ENCODE measurements at places on chromosomes 3 and 15.

DNA sequence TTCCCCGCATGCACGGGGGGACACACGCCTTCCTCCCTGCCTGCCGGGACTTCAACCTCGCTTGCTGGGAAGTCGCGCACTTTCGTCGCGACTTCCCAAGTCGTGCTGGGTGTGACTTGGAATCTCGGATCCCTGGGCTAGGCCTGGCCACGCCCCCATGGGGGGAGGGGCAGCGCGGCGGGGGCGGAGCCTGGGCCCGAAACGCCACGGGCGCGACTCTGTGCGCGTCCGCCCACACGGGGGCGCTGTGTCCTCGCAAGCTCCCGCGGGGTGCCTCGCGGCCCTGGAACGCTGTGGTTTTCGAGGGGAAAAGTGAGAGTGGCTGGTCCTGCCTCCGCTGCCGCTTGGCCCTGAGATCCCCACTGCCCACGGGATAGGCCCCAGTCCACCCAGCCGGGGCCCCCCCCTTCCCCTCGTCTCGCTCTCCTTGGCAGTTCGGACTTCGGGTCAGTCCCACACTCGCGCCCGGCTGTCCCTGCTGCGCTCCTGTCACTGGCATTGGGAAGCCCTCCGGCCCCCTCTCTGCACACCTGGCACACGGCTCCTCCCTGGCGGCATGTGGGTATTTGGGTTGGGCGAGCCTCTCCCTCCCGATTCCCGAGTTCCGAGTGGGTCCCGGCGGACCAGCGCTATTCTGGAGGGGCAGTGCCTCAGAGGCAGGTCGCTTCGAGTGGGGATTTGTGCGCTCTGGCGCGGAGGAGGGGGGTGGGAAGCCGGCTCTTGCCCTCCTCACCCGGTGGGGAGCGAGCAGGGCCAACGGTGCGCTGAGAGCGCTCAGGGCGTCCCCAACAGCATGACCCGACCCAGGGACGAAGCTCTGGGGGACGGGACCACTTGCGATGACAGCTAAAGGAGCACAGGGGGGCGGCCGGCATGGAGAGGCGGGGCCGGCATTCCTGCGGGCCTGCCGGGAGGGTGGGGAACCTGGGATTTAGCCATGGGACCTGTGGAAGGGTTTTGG, 23.6 kb downstream of the SEC61A1 start:
- peak; percentile 47 for ATAC-seq

- ATAC-seq: no peak
Measured at GRCh38 chr15:45113380-45113990, 487 bp downstream of the DUOX2 start.

DNA sequence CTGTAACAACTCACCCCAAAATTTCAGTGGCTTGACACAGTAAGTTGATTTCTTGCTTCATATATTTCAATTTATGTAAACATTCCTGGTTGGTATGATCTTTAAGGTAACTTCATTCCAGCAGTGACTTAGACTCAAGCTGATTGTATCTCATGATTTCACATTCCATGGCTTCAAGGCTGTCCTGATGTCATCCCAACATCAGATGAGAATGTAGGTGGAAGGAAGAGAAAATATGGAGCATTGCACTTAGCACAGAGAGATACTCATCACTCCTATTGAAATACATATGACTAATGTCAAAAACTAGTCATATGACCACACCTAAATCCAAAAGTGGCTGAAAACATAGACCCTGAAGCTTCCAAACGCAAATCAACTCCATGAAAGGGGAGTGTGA, 793.8 kb downstream of the TBL1XR1 start:
- ATAC-seq: no peak

- no peak for ATAC-seq
Measured at GRCh38 chr3:63768386-63768785, 50.7 kb upstream of the C3orf49 start.

DNA sequence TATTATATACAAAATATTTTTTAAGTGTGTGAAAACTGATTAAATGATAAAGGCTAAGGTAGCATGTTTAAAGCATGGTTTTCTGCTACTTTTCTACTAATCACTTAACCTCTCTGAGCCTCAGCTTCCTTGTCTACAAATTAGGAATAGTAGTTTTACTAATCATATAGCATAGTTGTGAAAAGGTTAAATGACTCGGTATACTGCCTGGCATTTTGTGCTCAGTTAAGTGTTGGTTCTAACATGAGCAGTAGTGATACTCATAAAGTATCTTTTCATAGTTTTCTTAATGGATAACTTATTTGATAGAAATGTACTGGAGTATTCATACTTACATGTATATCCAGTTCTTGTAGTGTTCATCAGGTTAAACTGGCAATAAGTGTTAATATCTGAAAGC, 13.6 kb downstream of the RASA2 start:
- ATAC-seq: no peak

- ATAC-seq: peak; percentile 63
Measured at GRCh38 chr3:47571391-47572175, 7.1 kb downstream of the CSPG5 start.

- peak; percentile 19 for ATAC-seq
Measured at GRCh38 chr15:40092979-40093869, 15.5 kb downstream of the BMF start.

DNA sequence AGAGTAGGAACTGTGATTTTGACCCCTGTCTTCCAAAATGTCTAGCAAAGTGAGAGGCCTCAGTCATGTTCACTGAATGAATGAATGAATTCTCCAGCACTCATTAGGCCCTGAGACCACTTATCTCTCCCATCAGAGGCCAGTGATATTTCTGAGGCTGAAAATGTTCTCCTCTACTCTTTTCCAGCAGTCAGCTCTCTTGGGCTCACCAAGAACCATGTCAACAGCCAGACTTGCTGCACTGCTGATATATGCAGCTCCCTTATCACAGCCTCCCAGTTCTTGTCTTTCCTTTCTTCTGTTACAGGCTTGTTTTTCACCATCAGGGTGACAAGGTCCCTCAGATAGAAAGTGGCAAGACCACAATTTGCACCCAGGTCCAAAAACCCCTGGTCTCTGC, 28.7 kb upstream of the MFSD1 start:
- ATAC-seq: no peak

GRCh38 chr15:67825881-67826716, 790 bp downstream of the SKOR1 start:
- ATAC-seq: no peak

DNA sequence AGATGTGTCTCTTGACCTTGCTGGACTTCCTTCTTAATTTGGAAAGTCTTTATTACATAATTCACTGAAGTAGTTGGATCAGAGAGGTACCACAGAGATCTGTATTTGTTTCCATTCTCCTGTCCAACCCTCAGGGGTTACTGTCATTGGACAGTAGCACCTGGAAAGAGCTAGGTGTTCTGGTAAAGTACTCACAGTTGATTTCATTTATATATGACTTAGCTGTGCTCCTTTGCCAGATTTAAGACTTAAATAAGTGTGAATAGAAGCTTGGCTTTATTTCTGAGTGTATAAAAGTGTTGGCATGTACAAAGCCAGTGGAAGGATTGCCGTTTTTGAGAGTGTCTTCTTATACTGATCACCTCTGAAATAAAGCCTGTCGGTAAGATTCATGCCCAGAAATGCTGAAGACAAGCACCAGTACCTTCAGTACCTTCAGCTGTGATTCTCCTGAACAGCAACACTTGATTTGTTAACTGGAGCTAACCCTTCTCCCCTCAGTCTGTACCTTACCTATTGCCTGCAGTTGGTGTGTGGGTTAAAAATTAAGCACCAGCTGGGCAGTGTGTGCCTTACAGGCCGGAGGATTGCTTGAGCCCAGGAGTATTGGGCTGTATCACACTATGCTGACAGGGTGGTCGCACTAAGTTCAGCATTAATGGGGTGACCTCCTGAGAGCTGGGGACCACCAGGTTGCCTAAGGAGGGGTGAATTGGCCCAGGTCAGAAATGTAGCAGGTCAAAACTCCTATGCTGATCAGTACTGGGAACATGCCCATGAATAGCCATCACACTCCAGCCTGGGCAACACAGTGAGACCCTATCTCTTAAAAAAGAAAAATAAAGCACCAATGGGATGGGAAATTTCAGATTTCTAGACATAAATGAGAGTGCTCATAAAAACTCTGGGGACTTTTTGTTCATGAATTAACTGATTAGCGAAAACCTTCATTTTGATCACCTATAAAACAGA, 197.7 kb downstream of the FNDC3B start:
- no peak for ATAC-seq

- ATAC-seq: peak; percentile 74
Measured at GRCh38 chr3:77467702-77468625, 428.1 kb downstream of the ROBO2 start.

DNA sequence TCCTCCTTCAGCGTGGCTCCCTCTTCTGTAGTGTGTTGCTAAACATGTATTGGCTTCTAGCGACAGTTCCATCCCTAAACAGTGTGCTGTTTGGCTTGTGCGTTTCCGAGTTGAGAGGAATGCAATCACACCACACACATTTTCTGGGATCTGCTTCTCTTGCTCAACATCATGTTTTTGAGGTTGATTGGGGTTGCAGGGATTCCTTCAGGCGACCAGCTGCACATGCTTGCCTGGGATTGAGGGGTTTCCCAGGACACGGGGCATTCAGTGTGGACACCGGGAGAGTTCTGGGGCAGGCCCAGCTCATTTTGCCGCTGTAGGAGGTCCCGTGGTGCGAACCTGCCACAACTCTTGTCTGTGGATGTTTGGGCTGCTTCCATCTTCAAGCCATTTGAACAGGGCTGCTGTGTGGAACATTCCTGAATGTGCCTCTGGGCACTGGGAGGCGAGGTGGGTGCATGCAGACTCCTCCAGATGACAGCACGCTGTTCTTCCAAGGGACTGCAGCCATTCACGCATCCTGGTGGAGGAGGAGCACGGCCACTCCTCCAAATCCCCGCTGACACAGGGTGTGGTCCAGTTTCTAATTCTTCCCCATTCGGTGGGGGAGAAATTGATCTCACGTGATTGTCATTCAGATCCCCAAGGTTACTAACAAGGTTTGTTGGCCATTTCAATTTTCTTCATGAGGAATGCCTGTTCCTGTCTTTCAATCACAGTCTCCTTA, 82.8 kb downstream of the PLXNA1 start:
- no peak for ATAC-seq

- no peak for ATAC-seq
Measured at GRCh38 chr3:67196677-67197076, 198.6 kb downstream of the KBTBD8 start.

DNA sequence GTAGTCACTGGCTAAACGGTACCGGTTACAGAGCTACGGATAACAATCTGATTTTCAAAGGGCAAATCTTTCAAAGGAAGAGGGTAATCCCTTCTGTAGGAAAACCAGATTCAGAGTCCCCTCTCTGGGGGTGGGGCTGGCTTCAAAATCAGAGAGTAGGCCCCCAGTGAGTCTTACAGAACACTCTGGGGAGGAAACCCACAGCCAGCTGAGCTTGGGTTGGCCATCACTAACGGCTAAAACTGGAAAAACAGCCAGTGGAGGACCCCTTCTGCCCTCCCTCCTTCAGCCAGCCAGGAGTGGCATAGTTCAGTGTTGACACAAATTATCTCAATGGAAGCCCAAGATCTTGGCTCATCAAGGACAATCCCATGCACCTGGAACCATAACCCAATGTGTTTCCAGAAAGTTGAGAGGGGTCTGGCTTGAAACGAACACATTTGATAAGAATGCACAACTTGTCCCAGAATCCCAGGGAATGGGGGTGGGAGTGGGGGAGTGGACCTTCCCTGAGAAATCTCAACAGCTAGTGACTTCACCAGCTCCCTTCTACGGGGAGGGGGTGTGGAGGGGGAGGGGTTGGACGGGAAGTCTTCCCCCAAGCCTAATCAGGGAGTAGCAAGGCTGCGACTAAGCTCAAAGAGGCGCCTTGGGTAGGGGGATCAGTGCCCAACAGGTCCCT, 1.0 kb downstream of the RASL12 start:
- ATAC-seq: no peak

DNA sequence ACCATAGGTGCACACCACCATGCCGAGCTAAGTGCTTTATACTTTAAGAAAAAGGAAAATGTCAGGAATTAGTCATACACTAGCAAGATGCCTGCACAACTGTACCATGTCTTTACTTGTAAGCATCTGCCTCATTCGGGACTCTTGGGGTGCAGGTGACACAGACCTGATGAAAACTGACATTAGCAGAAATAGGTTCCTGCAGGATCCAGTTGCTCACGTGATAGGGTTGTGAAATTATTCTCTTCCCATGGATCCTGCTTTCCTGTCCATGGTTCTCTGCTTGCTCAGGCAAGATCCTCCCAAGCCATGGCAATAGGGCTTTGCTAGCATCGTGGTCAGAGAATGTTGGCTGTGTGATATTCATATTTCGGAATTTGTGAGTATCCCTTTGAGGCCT, 10.2 kb upstream of the LHFPL4 start:
- no peak for ATAC-seq
